ENCODE measurements at places on chromosomes 5 and 9.

DNA sequence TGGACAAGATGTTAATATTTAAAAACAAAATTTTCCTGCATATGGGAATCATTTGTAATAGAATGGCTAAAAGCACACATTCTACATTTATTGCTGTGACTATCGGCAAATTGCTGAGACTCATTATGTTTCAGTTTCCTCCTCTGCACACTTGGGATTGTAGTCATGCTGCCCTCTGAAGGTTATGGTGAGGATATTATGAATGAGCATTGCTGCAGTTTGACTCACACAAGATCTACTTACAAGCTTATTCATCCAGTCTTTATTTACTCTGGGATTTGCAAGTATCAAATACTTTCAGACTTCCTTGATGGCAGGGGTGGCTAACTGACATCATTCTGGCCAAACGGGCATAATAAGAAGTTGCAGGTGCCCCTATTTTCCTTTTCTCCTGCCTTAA is 9.5 kb upstream of the NFIL3 start:
- DNase-seq = no peak

GRCh38 chr5:138951091-138951985 is 76.2 kb upstream of the LRRTM2 start:
- no peak for DNase-seq

DNA sequence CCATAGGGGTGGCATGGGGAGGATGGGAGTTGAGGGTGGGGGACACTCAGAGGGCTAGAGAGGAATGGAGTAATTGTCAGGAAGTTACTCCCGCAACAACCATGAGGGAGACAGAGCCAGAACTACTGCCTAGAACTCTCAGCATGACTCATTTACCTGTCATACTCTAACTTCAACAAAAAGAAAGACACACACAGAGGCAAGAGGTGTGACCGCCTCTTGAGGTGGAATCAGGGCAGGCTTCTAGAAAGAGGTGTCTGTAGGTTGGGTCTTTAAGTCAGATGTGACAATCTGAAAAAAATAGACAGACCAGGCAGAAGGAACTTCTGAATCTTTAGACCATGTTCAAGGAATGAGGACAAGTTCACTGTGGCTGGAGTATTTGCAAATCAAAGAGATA is 73.4 kb downstream of the GABBR2 start:
- DNase-seq = no peak

GRCh38 chr9:21267485-21268346 is 27.9 kb upstream of the IFNA14 start:
- no peak for DNase-seq

- DNase-seq = no peak
Measured at GRCh38 chr5:54176066-54176830, 134.1 kb downstream of the ARL15 start.

DNA sequence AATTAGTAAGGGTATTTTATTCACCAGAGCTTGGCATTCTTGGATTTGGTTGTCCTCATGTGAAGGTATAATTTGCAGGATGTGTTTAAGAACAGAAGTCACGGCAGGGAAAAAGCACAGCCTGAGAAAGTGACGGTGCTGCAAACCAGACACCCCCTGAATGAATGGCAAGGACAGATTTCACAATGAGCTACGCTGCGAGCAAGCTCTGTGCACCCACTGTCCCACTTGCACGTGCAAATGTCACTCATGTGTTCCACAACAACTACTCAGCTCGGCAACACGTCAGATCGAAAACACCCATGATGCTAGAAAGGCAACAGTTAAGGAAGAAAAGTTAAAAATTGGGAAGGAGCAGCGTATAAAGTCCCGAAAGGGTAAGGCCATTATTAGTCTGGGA is 168.9 kb downstream of the ROR2 start:
- DNase-seq = no peak

DNA sequence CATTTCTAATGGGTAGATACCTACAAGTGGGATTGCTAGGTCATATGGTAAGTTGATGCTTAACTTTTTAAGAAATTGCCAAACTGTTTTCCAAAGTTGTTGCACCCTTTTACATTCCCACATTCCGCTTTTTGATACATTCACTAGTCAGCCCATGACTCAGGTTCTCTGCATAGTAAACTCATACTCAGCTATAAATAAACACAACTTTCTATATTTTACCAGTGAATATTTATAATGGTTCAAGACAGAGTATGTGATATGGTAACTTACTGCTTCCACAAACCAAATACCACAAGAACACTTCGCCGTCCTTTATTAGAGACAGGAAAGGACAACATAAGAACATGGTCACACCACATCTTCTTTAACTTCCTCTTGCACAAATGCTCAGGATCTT is 54.0 kb downstream of the PLPP1 start:
- no peak for DNase-seq

DNA sequence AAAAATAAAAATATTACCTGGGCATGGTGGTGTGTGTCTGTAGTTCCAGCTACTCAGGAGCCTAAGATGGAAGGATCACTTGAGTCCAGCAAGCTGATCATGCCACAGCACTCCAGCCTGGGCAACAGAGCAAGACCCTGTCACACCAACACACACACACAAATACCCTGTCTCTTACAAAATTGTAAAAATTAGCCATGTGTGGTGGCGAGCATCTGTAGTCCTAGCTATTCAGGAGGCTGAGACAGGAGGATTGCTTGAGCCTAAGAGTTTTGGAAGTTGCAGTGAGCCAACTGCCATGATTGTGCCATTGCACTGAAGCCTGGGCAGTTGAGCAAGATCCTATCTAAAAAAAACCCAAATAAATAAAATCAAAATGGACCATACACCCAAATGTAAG is 32.1 kb upstream of the DENND4C start:
- DNase-seq = no peak

- no peak for DNase-seq
Measured at GRCh38 chr9:104923740-104924139, 4.2 kb downstream of the ABCA1 start.

DNA sequence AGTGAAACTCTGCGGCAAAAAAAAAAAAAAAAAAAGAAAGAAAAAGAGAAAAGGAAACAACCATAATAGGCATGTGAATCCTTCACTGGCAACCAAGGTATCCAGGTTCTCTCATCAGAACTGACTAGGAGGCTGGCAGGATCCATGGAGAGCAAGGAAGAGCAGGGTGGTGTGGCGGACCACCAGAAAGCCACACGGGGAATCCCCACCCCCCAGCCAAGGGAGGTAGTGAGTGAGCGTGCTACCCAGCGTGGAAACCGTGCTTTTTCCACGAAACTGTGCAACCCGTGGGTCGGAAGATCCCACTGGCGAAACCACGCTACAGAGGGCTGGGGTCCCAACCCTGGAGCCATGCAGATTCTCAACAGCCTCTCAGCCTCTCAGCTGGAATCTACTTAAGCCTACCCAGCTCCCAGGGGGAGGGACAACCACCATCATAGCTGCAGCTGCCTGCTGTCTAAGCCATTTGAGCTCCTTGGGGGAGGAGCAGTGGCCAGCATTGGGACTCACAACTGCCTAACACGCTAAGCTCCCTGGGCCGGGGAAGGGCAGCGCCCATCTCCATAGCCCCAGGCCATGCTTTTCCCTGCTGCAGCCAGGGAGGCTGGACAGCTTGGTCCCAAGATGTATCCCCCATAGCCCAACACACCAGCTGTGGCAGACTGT is 91.6 kb downstream of the PRELID2 start:
- DNase-seq = no peak

DNA sequence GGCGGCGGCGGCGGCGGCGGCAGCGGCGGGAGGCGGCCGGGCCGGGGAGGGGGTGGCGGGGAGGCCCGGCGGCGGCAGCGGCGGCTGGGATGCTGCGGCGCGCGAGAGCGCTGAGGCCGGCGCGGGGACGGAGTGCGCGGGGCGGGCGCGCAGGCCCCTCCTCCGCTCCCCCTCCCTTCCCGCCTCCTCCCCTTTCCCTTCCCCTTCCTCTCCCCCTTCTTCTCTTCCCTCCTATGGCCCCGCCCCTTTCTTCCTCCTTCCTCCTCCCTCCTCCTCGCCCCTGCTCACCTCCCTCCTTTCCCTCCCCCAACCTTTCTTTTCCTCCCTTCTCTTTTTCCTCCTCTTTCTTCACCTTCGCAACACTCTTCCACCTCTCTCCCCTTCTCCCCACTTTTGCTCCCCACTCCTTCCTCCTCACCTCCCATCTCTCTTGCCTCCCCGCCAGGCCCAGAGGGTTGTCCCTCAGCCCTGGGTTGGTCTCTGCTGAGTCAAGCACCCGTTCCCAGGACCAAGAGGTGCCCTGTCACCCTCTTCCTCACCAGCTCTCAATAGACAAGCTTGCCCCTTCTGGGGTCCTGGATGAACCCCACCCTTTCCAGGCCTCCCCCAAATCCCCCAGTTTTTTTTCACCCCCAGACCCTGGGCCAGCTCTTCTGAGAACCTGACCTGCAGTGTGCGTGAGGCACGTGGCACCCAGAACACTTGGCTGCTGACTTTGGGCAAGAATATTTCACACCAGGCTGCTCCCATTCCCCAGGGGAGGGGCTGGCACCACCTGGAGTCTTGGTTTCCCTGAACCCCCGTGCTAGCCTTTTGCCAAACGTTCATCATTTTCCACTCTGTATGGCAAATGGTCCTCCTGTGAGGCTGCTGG is at the start of gene SEMA4D:
Gene SEMA4D (minus strand): TSS at position 136 of the 874 bp plus-strand sequence. CDS start 92,657 bp downstream, outside the sequence.
- no peak for DNase-seq

DNA sequence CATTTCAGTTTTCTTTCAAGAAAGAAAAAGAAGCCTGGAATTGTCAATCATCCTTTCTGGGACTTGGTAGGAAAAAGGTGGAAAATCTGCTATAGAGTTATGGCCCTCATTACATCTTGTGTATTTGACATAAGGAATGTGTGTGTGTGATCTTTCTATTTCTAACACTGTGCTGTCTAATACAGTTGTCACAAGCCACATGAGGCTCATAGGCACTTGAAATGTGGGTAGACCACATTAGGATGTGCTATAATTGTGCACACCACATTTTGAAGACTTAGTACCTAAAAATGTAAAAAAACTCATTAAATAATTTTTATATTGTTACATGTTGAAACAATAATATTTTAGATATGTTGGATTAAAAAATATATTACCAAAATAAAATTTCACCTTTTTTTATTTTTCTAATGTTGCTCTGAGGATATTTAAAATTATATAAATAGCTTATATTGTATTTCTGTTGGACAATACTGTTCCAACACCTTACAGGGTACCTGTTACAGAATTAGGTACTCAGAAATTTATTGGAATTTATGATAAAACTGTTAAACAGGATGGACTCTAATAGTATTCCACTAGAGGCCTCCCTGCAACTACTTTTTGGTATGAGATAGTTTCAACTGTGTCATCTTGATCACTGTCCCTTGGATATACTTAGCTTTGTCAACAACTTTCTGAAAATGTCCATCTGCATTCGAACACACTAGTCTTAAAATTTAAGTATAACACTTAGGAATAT is 18.4 kb downstream of the MSANTD3 start:
- DNase-seq = no peak

DNA sequence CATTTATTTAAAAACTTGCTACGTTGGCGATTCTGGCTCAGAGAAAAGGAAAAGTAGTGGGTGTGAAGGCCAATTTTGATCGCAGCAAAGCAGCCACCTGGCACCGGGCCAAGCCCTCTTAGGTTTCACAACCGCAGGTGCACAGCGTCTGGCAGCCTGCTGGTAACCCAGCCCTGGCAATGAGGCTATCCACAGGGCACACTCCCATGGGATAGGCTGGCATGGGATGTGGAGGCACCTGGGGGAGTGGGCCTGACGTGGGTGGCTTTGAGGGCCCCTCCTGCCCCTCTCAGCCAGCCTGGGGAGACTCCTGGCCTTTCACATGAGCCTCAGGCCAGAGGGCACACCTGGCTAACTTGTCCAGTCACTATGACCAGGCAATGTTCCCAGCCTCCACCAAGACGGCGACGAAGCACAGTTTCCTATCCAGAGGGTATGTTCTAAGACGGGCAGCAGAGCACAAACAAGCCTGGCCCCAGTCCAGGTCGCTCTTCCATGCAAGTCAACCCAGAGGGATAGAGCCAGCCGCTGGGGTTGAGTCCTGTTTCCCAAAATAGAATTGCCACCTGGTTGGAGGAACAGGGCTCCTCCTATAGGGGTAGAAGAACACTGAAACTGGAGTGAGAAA is 19.0 kb downstream of the CMBL start:
- DNase-seq = peak; percentile 90

- no peak for DNase-seq
Measured at GRCh38 chr5:156021866-156022265, 305.1 kb upstream of the SGCD start.

DNA sequence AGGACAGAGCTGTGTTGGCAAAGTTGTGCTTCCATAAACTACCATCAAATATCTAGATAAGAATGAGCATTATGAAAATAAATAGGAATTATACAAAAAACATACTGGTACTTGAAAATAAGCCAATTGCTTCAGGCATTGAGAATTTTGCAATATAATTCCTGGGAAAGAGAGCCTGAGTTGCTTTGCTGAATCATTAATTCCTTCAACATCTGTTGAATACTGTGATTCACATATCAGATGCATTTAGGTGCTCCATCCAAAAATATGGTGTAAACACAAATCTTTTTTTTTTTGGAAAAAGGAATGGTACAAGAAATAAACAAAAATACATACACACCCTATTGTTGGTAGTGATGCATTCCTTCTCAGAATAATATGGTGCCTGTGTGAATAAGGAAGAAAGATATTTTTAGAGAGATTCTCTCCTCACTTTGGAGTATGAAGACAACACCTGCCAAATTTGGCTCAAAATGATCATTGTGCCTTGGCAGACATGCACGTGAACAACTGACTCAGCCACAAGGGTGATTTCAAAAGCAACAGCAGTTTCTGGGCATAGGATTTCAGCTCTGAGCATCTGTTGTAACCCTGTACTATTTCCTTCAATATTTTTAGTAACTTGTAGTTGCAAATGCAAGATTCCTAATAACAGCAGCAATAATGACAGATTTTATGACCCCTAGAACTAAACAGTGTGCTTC is 96.7 kb downstream of the CAVIN4 start:
- no peak for DNase-seq

- DNase-seq = no peak
Measured at GRCh38 chr5:146390469-146390868, 51.8 kb downstream of the POU4F3 start.

DNA sequence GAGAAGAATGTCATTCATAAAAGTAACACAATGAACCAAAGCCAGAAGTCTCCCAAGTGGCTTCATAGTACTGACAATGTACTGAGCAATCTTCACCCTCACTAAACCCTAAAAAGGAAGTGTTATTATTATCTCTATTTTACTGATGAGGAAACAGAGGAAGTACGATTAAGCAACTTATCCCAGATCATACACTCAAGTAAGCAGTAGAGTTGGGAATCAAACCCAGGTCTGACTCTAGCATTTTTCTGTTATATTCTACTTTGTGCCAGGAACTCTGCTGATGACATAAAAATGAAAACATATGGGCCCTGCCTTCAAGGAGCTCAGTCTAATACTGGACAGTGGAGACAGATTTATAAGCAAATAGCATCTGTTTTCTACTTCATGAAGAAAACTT is 109.2 kb downstream of the RAPGEF6 start:
- no peak for DNase-seq

GRCh38 chr5:95060098-95060497 is 224.8 kb downstream of the MCTP1 start:
- DNase-seq = no peak

Data from NCI-H1436 treated with DMSO at 0.1 percent for 48 hours (cell line).